ENCODE measurements at places on chromosomes 2 and 18.

DNA sequence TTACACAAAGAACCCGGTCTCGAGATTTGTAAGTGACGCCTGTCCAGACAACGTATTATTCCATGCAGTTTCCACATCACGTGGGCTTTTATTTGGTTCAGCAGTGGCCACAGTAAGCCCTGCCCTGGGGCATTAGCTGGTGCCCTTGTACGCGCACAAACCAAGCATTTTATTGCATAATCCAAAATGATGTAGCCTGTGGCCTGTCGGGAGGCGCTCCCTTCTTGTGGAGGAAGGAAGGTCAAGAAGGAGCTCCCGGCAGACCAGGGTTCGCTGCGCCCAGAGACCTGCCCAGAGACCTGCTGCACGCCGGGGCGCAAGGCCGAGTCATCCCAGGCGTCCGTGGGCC, 179.6 kb upstream of the ALKAL2 start:
- DNase-seq = no peak

GRCh38 chr18:59968583-59968982, 68.8 kb downstream of the PMAIP1 start:
- DNase-seq = no peak

DNA sequence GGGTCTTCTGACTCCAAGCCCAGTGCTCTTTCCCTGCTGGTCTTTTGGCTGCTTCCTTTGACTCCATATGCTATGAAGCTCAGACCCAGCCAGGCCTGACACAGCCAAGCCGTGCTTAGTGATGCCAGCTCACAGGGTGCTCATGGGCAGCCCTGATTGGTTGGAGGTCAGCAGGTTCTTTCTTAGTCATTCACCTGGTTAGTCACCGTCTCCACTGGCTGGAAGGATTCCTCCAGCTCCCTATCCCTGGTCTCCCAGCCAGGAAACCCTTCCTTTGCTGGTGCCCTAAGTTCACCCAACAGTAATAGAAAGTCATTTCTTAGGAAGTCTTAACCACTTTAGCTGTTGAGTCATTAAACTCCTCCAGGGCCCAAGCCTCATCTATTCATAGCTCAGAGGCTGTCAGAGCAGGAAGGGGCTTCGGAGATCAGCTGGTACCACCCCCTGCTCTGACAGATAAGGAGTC, 3.9 kb downstream of the KCNK3 start:
- no peak for DNase-seq

- no peak for DNase-seq
These were observed 289.8 kb downstream of the ICOS start for GRCh38 chr2:204226305-204226880.

DNA sequence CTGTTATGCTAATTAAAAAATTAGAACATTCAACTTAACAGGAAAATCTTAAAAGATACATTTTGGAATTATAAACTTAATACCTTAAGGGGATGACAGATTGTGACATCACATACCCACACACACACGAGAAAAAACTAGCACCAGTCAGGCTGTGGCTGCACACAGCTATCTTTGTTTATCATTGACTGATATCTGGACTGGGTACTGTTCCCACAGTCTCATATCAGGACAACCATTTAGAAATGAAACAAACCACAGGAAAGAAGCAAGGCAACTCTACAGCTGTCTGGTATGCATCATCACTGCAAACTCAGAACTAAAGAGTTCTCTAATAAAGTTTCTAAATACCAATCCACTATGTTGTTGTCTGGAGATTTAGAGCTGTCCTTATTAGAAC, 210.9 kb upstream of the SMAD7 start:
- peak; percentile 21 for DNase-seq

- DNase-seq = no peak
These were observed 41.8 kb upstream of the CDC42EP3 start for GRCh38 chr2:37713258-37713700.

DNA sequence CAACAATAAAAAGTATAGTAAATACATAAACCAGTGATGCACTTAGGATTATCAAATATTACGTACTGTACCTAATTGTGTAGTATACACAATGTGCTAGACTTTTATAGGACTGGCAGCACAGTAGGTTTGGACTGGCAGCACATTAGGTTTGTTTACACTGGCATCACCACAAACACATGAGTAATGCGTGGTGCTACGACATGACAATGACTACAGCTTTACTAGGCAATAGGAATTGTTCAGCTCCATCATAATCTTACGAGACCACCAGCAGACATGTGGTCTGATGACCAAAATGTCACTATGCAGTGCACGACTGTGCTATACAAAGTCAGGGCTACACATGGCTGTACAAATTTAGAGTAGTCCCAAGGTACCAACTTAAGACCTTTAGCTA, 2.3 kb downstream of the MBOAT2 start:
- no peak for DNase-seq

DNA sequence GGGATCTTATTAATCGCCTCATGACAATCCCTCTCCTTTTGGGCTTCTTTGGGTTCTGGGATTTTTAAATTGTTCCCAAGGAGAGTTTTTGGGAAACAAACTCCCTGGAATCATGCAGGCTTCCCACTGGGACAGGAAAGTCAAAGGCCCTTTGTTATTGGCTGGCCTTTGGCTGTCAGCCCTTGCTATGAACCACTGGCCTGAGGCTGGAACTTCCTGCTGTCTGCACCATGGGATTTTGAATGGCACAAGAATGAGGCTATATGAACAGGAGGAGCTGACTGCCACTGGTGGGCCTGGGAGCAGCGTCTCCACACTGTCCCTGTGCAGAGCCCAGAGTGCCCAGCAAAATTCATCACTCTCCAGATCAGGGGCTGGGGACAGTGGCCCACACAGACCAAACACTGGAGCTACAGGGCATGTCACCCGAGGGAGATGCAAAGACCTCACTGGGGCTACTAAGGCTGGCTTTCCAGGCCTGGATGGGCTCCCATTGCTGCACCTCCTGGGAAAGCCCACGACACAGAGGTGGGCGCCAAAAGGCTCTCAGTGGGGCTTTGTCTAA, 35.7 kb downstream of the STEAP3 start:
- DNase-seq = no peak

DNA sequence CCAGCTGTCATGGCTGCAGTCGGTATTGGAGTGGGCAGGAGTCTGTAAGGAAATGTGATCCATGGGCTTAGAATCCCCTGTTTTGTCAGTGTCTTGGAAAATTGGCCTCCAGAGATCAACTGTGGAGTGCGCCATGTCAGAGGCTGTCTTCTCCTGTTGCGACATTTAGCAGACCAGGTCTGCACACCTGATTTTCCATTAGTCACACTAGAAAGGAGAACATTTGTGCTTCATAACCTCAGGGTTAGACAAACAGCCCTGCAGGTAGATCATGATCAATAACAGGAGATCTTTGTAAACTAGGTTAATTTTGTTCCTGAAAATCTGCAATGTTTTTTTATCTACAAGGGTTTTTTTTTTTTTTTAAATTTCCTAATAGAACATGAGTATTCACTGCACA, 28.0 kb downstream of the LDLRAD4 start:
- no peak for DNase-seq

DNA sequence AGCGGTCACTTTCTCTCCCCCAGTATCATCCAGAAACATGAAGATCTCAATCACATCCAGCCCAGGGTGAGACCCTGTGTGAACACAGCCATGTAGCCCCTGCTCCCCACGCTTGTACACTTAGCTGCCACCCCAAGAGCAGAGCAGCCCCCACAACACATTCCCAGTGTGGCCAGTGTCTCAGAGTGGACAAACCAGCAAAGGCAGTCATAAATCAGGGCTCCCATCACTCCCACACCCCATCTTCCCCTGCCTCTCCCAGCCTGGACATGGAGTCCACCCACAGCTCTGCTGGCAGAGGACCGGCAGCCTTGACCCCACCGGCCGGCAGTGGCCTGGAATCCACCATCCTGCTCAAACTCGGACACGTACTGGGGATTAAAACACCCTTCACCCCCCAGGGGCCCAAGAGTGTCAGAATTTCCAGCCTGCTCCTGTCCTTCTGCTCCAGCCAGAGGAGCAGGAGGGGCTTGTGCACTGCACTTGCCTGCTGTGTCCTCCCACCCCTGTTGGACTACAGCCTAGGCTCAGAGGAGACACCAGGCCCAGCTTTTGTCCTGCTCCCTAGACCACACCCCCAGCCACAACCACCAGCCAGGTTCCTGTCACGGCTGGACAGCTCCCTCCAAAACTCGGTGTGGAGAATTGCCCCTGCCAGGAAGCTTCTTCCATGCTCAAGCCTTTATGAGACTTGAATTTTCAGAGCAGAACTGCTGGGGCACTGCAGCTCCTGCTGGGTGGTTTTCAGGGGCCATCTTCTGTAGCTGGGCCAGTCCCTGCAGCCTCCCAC, 206.1 kb downstream of the SMAD2 start:
- no peak for DNase-seq

DNA sequence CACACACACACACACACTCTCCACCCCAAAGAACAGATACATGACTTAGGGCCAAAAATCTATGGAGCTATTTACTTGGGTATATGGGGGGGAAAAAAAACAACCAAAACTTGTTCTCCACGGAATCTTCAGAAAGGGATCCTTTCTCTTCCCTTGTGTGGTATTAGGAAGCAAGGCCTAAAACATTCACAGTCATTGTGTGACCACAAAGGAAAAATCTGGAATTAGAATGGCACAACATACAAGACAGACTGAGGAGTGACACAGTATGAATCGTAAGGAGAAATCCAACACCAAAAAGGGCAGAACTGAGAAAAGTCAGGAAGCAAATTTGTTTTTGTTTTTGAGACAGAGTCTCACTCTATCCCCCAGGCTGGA, 70.3 kb downstream of the ASXL2 start:
- DNase-seq = no peak

DNA sequence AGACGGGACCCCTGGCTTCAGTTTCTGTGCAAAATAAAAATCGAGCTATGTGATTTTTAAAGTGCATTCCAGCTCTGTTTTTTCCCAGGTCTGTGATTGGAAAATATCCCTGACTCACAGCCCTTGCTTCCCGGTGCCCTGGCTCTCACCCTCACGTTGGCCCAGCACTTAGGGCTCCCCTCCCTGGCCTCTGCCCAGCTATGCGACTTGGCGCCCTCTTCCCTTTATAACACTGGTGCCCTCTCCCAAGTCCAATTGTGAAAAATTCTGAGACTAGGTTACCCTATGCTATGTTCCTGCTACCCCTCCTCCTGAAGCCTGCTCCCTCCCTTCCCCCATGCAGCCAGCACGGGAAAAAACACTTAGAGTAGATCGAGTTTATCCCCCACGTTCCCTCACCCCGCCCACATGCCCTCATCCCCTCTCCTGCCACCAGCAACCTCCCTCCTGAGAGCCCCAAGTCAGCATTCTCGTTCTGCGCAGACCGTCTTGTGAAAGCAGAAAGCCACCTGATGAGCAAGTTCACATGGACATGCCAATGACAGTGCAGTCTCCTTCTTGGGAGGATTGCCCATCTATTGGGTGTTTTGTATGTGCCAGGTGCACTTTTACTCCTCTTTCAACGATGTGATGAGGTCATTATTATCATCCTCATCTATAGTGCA, 228.8 kb downstream of the VAPA start:
- DNase-seq = no peak

DNA sequence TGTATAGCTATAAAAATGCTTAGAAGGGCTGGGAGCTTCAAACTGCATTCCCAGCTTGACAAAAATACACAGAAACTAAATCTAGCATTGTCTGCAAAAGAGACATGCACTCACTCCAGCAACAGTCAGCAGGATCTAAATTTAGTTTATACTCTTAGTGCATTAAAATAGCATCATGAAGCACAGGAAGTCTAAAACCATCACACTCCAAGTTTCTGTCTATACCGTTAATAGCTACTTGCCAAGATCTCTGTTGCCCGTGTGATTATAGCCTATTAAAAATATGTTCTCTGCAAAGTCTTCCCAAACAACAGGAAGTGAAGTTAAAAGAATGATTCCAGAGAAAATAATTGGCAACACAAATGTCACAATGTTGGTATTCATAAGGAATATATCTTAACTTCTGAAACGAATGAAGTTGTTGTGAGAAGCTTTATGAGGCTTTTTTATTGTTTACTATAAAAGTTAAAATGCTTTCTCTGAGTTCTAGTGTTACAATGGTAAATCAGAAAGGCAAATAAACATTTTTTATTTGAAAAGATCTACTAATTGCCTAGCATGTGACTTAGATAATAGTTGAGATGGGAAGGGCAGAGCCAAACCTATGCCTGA, 184.2 kb downstream of the ZNF385B start:
- DNase-seq = no peak

- no peak for DNase-seq
These were observed 376.3 kb downstream of the MTX2 start for GRCh38 chr2:176645494-176645893.

DNA sequence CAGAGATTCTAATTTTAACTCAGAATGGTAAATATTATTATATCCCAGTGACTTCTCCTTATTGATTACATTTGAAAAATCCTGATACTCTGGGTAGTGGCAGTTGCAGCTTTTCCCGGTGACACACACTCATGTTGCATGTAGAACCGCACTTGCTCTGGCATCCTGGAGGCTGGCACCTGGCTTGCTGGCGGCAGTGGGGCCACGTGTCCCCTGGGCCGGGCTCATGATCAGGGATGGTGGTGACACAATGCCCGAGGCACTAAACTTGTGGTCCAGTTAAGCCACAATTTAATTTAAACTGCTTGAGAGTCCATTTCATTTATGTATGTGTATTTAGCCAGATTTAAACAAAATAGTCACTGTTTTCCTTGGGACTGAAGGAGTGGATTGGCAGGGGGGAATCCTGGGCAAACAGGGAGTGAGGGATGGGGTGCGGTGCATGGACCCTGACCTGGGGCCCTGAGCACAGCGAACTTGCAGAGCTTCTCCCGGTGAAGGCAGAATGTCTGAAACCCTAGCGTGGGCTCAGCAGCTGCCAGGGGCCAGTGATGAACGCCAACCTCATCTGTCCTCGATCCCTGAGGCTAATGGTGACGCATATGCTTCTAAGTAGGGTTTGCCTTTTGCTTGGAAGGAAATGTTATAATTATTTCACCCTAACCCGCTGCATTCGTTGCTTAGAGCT, 50.0 kb downstream of the KCNG2 start:
- no peak for DNase-seq

DNA sequence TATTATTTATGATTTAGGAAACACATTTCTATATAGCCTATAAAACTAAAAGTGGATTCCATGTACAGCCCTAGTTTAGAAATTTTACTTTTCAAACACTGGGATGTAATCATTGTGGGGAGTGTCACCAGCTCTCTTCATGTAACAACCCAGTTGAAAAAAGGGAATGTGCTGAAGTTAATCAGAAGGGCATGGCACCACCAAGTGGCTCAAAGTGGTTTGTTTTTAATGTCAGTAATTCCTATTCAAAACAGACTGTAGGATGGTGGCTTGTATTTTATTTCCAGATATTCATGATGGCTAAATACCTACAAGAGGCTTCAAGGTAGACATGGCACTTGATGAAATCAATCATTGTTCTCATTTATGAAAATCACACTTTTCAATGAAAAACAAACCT, 58.1 kb upstream of the TMEM182 start:
- DNase-seq = no peak

GRCh38 chr2:161312996-161313395, 4.8 kb downstream of the PSMD14 start:
- no peak for DNase-seq

GRCh38 chr2:214246417-214246816, 164.4 kb upstream of the VWC2L start:
- no peak for DNase-seq

GRCh38 chr18:10314066-10314465, 140.4 kb upstream of the APCDD1 start:
- DNase-seq = no peak

GRCh38 chr2:32752952-32753351, 125.1 kb downstream of the TTC27 start:
- DNase-seq = no peak

- no peak for DNase-seq
These were observed 830 bp downstream of the CYB5A start for GRCh38 chr18:74290794-74291471.

GRCh38 chr2:33134791-33135560, 188.2 kb downstream of the LTBP1 start:
- DNase-seq = no peak

- no peak for DNase-seq
These were observed 186.4 kb downstream of the TNS1 start for GRCh38 chr2:217816396-217816869.

All from GM19239 (cell line).